Dermis blood vessel endothelial cell (primary cell): ENCODE measurements at places on chromosomes 3 and 15.
A peak's percentile ranks its signal among the peaks of the same experiment; 100 is the strongest.

DNA sequence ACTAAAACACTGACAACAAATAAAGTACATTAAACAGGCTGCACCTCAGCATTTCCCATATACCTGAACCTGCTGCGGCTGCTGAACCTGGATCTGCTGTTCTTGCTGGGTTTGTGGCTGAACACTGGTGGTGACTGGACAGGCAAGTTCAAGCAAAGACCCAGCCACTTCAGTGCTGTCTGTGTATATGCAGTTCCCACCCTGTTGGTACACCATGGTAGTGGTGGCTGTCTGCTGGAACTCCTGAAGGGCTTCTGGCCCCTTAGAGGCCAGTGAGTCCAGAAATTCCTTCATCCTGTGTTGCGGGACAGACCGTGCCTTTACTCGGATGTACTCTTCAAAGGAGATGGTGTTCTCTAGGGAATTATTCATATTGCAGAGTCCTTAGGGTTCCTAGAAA, 17.2 kb downstream of the QRICH1 start:
- DNase-seq = no peak

DNA sequence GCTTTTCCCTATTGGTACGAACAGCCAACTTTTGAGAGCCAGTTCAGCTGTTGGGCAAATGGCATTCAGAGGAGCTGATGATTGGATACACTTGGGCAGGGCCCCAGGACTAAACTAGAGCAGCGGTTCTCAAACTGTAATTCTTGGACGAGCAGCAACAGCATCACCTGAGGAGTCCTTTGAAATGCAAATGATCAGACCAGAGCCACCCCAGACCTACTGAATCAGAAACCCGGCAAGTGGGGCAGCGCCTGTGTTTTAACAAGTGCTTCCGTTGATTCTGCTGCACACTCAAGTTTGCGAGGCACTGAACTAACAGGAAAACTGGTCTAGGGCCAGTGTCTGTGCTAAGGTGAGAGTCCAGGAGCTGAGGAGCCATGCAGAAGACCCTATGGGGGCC, 239.7 kb downstream of the UACA start:
- no peak for DNase-seq

DNA sequence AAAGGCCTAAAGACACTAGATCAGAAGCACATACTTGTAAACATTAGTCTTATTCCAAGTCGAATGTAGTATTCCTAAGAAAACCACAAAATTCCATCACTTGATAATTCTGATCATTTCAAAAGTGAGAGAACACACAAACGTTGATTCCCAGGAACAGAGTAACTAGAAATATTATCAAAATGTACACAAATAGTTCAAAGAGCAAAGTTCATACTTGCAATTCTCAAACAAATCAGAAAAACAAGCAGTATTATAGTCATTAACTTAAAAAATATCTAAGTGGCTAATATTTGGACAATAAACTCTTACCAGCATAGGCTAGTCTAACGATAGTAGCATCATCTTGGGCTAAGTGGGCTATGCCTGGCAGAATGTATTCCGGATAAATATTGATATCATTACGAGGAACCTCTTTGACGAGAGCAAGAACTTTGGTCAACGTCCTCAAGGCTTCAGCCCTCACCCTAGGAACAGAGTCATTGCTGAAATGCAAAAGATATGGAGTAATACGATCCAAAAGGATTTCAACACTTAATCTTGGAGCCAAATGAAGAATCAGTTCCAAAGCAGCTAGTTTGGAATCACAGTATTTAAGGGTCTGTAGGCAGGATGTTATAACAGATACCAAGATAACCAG, 13.3 kb downstream of the PIK3R4 start:
- no peak for DNase-seq

- no peak for DNase-seq
These were observed 99.0 kb downstream of the MAP2K5 start for GRCh38 chr15:67641453-67641852.

DNA sequence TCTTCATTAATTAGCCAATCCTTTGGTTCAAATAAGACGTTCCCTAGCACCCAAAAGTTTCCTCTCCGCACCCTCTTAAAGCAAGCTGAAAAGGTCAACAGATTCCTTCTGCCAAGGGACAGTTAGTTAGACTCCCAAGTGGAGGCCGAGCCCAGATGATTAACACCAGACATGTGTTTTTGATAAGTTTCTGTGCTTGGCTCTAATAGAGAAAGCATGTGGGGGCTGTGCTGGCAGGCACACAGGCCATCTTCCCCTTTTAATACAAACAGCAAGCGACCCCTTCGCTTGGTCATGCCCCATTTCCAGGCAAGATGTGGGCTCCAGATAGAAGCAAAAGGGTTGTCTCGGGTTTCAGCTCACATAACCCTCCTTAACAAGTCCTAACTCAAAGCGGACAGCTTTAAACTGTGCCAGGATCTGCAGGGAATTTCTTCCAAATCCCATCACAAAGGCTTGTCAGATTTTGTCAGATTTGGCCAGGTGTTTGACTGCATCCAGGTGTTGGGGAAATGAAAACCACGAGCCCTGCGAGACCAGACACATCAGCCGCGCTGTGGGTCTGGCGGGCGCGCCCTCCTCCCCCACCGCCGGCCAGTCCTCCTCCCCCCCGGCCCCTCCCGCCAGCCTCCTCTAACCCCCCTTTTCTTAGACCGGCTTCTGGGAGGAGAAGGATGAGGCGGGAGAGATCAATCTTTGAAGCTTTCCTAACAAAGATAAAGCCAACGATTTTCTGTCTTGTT, 3.3 kb downstream of the HES1 start:
- DNase-seq = peak; percentile 84
